Fibroblast of upper back skin (primary cell): ENCODE measurements at places on chromosomes 2 and 18.

DNA sequence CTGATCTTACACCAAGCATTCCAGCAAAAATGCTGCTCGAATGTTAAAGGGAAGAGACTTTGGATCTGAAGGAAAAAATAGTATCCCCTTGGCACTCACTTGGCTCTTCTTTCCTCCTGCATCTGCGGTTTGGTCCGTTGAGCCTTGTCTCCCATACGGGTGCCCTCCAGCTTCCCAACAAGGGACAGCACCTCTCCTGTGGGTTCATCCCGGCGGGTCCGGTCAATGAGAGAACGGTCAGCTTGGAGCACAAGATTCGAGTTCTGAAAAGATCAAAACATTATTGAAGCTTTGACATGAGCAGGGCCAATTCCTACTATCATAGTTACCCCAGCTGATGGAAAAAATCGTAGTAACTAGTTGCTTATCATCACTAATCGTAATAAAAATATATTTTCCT lies 740 bp downstream of the SNRNP200 start:
- no peak for DNase-seq

GRCh38 chr2:18885457-18885856 lies 296.1 kb upstream of the NT5C1B start:
- no peak for DNase-seq

- no peak for DNase-seq
Measured at GRCh38 chr2:71309-72035, 25.2 kb upstream of the FAM110C start.

GRCh38 chr2:185384822-185385560 lies 353.6 kb upstream of the FSIP2 start:
- no peak for DNase-seq

GRCh38 chr2:38722271-38723061 lies 28.7 kb downstream of the SRSF7 start:
- no peak for DNase-seq

GRCh38 chr18:34598120-34598635 lies 111.9 kb upstream of the DTNA start:
- DNase-seq = no peak

- DNase-seq = no peak
Measured at GRCh38 chr2:95298486-95299111, 1.5 kb downstream of the KCNIP3 start.

GRCh38 chr2:152350155-152350679 lies 15.2 kb downstream of the FMNL2 start:
- DNase-seq = no peak

DNA sequence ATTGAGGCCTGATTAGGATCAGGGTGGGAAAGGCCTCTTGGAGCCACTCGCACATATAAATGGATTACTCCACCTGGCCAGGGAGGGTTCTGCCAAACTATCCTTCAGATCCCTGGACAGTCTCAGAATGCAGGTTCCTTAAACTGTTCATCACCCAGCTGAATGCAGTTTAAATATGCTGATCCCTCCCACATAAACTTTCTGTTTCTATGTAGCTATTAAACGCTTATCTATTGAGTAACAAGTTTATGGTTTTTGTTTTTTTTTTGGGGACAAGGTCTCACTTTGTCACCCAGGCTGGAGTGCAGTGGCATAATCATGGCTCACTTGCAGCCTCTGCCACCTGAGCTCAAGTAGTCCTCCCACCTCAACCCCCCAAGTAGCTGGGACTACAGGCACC lies 1.9 kb downstream of the CAD start:
- no peak for DNase-seq

DNA sequence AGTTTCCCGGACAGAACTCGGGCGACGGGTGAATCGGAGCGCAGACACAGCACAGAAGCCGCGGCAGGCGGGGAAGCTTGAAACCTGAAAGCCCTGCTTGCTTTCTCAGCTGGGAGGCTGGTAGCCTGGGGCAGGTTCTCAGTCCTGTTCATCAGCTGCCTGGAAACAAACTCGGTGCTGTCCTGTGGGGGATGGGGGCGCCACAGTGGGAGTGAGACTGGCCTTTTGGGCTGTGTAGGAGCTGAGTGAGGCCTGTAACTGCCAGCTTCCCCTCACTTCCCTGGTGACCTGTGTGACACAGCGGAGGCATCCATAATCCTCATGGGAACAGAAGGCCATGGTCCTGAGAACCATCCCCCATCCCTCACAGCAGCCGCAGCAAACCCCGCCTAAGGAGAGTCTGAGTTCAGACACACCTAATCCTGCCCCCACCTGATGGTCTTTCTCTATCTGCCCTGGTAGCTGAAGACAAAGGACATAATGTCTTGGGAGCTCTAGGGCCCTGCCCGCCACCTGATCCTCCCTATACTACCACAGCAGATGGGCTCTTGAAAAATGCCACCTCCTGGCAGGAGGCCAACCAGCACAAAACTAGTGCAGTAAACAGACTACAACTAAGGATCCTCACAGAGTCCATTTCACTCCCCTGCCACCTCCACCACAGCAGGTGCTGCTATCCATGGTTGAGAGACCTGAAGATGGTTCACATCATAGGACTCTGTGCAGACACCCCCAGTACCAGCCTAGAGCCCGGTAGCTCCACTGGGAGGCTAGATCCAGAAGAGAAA lies 52.7 kb upstream of the LDLRAD4 start:
- no peak for DNase-seq

GRCh38 chr2:8258406-8258805 lies 423.4 kb upstream of the ID2 start:
- DNase-seq = no peak

GRCh38 chr2:146258071-146258470 lies 1586.8 kb upstream of the ACVR2A start:
- DNase-seq = no peak

- DNase-seq = peak; percentile 76
Measured at GRCh38 chr2:176643646-176644045, 374.4 kb downstream of the MTX2 start.

DNA sequence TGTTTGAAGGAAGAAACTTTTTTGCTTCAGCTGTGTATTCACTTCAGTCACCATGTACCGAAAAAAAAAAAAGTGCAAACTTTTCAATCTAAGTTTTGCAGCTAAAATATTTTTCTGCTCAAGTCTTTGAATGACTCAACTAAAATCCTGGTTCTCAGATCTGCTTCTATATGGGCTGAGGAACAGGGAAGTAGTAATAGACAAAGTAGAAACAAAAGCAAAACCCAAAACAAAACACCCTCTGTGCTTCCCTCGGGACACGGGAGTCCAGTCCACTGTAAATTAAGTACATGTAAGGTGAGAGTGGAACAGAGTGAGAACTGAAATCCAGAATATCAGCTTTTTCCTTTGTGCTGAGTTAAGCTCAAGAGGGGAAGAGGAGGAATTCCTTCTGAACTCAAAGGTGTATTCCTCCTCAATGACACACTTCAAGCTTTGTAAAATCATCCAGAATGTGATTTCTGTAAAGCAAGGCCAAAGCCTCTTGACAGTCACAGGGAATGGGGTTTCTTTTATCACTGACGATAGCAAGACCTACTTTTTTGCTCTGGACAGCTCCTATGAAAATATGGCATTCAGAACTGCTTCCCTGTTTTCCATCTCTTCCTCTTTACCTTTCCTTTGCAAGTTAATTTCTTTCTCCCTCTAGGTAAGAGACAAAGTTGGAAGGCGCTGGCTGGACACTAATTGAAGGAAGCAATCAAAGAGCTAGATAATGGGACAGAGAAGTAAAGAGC lies 433.5 kb upstream of the MMADHC start:
- no peak for DNase-seq

DNA sequence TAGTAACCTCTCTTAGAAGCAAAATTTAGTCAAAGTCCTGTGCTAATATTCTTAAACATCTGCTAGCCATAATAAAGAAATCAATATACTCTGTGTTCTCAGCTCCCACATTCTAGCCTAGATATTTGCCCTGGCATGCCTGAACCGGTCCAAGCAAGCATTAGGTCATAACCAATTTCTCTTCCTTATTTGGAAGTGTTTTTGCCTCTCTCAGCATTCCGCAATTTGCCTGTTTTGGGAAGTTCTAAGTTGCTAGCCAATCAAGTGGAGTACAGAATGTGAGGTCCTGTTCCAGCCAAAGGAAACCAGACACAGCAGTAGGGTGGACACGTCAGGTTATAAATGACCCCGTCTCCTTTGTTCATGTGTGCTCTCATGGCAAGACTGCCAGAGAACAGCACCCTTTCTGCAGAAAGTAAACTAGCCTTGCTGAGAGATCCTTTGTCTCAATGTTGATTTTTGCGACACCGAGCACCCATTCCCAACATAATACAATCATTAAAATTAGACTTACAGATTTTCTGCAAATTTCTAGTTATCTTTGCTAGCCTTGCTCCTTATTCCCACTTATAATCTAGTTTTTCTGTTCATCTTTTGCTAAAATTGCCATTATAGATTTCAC lies 13.0 kb upstream of the SULT1C4 start:
- DNase-seq = peak; percentile 70

GRCh38 chr18:78977637-78978348 lies 1.8 kb upstream of the SALL3 start:
- no peak for DNase-seq

DNA sequence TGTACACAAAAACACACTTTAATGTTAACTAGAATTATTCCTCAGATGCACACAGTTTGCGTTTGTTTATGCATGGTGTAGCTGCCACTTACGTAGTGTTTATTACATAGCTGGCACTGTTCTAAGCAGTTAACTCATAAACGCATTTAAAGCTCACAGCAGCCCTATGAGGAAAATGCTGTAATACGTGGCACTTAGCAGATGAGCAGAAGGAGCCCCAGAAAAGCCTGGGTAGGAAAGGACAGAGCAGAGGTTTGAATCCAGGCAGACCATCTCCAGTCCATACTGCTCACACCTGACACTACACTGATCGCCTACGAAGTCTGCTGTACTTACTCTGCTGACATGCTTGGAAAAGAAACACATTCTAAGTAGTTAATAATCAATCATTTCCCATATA lies 66.6 kb downstream of the BCL2 start:
- no peak for DNase-seq

- no peak for DNase-seq
Measured at GRCh38 chr2:68594041-68594440, 49.3 kb upstream of the PROKR1 start.

- DNase-seq = peak; percentile 99
Measured at GRCh38 chr2:102063941-102064678, 72.3 kb downstream of the IL1R2 start.

DNA sequence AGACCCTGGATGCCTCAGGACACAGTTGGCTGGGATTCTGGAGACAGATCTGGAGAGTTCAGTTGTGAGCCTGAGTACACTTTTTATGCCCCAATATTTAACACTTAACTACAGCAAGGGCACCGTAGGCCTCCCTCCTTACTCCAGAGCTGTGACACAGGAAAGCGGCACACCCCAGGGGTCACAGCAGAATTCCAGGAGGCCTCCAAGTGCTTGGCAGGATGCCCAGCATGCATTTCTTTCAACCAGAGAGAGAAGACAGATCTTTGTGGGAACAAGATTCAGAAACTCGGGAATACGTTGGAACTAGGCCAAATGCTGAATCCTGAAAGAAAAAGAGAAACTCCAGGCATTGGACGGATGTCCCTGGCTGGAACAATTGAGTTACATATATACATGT lies 199.2 kb upstream of the NT5C1B start:
- peak; percentile 91 for DNase-seq

- peak; percentile 63 for DNase-seq
Measured at GRCh38 chr18:48600456-48601090, 61.7 kb downstream of the CTIF start.

GRCh38 chr2:14632133-14632936 lies at the start of gene LRATD1:
Gene LRATD1 (plus strand): TSS chr2:14632717. CDS start chr2:14633980, 1,263 bp downstream.
- peak; percentile 89 for DNase-seq

GRCh38 chr18:75070625-75071483 lies 138.1 kb downstream of the PTGR3 start:
- DNase-seq = peak; percentile 71

- DNase-seq = peak; percentile 31
Measured at GRCh38 chr18:7000484-7001096, 117.0 kb downstream of the LAMA1 start.

DNA sequence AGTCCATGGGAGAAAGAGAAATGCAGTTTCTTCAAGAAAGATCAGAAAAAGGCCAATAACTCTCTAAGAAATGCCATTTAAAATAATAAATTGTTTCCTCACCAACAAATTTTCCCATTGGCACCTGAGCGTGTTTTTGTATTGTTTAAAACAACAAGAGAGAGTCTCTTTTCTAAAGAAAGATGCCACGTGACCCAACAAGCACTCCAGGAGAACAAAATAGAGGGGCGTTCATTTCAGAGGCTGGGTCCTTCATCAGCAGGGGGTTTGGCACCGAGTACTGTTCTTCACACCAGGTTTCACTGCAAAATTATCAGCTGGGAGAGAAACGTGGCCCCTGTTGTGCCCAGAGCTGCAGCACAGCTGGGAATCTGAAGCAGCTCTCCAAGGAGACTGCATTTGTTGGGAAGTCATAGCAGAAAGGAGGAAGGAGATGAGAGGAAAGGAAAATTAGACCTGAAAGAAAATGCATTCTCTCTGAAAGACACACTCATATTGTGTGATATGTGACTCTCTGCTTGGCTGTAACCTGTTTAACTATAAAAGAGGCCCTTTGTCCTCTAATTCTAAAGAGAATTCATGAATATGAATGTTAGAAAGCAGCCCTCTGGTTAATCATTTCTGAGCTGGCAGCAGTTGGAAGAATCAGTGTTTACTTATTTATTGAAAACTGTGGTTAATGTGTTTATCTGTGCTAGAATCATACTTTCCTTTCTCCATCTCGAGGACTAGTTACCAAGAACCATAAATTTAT lies 205.3 kb upstream of the CDH20 start:
- no peak for DNase-seq

- peak; percentile 43 for DNase-seq
Measured at GRCh38 chr2:201357221-201357620, at the start of gene FLACC1. Gene FLACC1 (minus strand): TSS chr2:201357345. CDS start chr2:201351404, 5,941 bp downstream.

DNA sequence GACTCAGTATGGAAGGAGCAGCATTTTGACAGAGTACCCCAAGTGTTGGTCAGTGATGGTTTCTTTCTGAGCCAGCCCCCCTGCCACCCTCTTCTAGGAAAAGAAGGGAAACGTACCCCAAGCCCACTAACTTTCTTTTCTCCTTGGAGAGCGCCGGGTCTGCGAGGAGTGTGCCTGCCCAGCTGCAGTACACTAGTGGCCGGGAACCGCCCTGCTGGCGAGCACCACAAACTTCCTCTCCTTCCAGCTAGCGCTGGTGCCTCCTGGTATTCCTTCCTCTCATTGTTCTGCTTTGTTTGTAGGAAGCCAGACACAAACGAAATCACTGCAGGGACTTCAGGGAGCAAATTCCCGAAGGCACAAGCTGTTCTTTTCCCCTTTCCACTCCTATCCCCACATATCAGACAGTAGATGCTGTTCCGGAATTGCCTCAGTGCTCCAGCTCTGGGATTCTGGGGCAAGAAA lies 1.8 kb downstream of the CCDC85A start:
- peak; percentile 58 for DNase-seq

DNA sequence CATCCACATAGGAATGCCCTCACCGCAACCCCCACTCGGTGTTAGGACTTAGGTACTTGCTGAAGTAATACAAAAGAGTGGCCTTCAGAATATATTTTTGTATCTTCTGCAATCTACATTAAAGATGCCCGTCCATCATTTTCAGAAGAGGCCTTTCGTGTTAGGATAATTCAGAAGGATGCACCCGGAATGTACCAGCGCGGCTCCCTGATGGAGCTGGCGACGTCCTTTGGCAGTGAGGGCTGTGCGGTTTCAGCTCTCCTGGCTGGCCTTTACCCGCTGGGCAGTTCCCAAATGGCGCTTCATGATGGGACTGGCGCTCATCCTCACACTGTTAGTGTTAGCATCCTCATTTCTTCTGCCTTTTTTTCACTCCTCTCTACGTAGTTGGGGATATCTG lies 15.3 kb downstream of the TWIST2 start:
- no peak for DNase-seq

- DNase-seq = no peak
Measured at GRCh38 chr2:20021405-20022009, 9.0 kb upstream of the MATN3 start.

GRCh38 chr18:33034945-33035344 lies 262.1 kb upstream of the KLHL14 start:
- peak; percentile 46 for DNase-seq
